Central memory CD8-positive, alpha-beta T cell (primary cell): ENCODE measurements at places on chromosomes 7 and 10.

GRCh38 chr10:110919349-110919931, at the start of gene SHOC2:
SHOC2 (plus strand) TSS chr10:110919604; CDS start chr10:110964359, 44,755 bp downstream.
- DNase-seq: peak; percentile 98

- no peak for DNase-seq
Measured at GRCh38 chr10:132943791-132944404, 1.5 kb upstream of the CFAP46 start.

DNA sequence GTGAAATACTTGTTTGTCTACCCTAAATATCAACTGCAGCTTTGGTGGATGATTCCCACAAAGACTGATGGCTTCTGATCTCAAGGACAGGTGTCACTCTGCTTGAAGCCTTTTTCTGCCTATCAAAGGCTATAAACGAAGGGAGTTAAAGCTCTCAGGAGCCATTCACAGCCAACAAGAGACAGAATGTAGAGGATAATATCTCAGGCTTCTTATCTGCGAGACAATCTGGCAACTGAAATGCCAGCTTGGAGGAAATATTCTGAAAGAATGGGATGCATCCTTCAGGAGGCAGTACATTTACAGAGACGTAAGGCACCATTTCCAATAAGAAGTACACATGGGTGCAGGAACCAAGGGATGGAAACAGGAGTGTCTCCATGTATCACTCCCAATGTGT, 549.4 kb downstream of the GPAM start:
- no peak for DNase-seq

- DNase-seq: no peak
Measured at GRCh38 chr10:99964791-99965190, 45.0 kb downstream of the DNMBP start.

DNA sequence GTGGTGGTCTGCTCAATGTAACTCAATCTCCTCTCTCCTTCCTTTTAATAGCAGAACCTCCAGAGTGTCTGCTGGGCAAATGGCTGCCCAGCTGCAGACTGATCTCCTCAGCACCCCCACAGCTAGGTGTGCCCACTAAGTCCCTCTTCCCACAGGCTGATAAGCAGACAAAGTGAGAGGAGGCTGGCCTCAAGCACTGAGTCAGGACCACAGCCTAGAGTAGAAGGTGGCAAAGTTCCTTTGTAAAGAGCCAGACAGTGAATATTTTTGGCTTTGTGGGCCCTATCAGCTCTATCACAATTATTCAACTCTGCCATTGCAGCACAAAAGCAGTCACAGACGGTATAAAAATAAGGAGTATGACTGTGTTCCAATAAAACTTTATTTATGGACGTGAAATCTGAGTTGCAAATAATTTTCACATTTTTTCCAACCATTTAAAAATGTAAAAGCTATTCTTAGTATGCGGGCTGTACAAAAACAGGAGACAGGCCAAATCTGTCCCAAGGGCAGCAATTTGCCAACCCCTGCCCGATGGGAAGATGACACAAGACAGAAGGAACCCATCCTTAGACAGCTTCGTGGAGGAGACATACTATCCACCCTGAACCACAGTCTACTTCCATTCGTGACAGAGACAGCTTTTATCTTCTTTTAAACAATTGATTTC, 23.4 kb downstream of the JAZF1 start:
- DNase-seq: no peak
